ENCODE measurements at places on chromosomes 6 and 20.

DNA sequence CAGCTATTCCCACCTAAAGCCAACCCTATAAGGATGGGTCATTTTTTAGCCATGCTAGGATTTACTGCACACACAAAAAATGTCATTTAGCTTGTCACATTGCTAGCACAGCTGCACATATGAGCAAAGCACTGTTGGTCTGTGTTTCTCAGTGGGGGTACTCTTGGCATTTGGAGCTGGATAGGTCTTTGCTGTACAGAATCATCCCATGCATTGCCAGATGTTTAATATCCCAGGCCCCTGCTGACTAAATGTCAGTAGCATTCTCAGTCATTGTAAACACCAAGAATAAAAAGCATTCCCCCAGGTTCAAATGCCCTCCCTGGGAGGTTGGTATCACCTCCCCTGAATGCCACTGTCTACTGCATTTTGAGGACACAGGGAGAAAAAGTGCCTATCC, 14.6 kb upstream of the LTV1 start:
- no peak for DNase-seq

DNA sequence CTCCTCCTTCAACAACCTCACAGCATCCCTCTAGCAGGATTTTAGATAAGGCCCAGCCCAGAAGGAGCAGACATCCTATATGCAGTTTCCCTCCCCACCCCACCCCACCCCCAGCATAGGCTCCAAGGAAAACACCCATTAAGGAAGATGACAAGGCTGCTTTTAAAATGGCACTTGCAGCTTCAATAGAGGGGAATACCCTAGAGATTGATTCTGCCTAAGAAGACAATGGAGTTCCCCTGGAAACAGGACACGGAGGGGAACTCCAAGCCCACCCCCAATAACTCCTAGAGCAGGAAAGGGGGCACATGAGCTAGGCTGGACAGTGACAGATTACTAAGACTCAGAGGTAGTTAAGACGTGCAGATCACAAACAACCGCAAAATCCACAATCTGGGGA, 34.7 kb downstream of the CPNE5 start:
- DNase-seq: no peak

GRCh38 chr20:50487397-50487796, 22.8 kb upstream of the PTPN1 start:
- no peak for DNase-seq

DNA sequence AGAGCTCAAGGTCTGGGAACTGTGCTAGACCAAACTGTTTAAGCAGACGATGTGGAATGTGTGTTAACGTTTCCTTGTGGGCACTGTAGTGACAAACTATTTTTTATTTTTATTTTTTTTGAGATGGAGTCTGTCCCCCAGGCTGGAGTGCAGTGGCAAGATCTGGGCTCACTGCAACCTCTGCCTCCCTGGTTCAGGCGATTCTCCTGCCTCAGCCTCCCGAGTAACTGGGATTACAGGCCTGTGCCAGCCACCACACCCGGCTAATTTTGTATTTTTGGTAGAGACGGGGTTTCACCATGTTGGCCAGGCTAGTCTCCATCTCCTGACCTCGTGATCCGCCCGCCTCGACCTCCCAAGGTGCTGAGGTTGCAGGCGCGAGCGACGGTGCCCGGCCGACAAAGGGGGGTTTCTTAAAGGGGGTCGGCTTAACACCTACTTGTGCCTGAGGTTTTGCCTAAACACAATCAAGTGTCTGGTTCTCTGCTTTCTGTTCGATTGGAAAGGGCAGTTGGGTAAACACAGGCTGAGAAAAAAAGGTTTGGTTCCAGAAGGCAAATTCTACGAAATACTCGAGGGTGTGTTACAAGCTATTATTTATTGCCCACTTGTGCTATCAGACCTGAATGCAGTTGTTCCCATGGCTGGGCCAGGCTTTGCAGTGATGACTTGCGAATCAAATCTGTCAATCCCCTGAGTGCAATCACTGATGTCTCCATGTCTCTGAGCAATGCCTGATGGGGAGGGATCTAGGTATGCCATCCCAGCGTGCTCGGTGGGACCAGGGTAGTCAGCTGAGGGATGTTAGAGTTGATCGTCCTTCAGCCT, 1.3 kb downstream of the NOP56 start:
- DNase-seq: no peak

- DNase-seq: no peak
Observed at GRCh38 chr6:90294614-90294988, 2.0 kb downstream of the BACH2 start.

DNA sequence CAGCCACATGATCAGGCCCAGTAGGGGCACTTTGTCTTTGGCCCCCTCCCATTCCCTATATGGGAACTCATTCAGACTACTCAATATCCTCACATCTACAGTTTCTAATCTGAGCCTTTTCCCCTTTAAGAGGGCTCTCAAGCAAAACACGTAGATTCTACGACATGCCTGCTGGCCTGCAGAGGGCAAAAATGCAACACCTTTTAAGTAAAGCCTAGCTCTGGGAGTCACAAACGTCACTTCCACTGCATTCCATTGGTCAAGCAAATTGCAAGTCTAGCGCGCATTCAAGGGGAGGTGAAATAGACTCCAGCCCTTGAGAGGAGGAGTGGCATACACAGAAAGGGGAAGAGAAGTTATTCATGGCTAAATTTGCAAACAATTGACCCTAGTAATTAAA, 70.6 kb downstream of the CDC40 start:
- no peak for DNase-seq

DNA sequence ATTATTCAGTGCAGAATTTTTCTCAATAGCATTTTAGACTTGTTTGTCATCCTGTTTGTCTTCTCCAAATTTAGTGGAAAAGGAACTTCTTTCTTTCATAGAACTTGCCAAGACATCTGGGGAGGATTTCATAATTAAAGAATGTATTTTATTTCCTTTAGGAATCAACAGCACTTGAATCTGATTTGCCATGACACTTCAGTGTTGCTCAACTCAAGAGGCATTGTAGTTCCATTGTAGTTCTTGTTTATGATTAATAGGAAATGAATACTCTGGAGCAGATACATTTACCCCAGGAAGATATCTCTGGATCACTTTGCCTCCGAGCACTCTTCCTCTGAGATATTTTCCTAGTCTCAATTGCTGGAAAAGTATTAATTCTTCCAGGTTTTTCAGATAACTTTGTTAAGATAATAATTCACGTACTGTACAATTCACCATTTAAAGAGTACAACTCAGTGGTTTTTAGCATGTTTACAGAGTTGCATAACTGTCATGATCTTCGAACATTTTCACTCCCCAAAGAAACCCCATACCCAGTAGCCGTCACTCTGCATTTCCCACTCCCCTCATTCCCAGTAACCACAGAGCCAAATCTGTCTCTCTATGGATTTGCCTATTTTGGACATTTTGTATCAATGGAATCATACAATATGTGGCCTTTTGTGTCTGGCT, 29.7 kb downstream of the AKAP12 start:
- DNase-seq: no peak

- no peak for DNase-seq
Observed at GRCh38 chr20:4170621-4171537, 155.5 kb upstream of the RNF24 start.

- no peak for DNase-seq
Observed at GRCh38 chr6:159977255-159977903, 8.5 kb downstream of the IGF2R start.
